ENCODE measurements at places on chromosomes 6 and 20. TPM values are rescaled to one million over a fixed set of nuclear protein-coding genes. Genes with fewer than 3 reads are reported as not detected.

The EPPIN gene
- total RNA-seq = not detected

The TASP1 gene
- 8.2 TPM for total RNA-seq

DNA sequence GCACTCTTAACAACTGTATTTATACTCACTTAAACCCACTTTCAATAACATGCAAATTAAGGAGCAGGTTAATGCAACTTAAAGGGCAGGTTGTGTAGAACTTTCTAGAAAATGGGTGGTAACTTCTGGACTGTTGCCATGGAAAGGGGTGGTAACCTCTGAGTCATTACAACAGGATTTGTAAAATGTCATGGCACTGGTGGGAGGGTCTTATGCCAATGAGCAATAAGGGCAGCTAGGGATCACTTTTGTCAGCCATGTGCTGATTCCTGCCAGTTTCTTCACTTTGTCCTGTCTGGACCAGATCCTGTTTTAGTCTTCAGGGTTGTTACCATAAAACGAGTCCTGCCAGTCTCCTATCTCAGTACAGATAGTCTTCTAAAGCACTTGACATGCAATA lies 560.5 kb upstream of the PTCHD4 start:
- no peak for DNase-seq

GRCh38 chr6:138105880-138106664 lies 1.1 kb downstream of the PERP start:
- DNase-seq = peak; percentile 64

- no peak for DNase-seq
These were observed 30.4 kb upstream of the PI16 start for GRCh38 chr6:36924131-36924530.

The CST4 gene
- 16.1 TPM for total RNA-seq

GRCh38 chr6:40891686-40892085 lies 147.3 kb downstream of the UNC5CL start:
- no peak for DNase-seq

The KIF25 gene
- total RNA-seq = not detected

- DNase-seq = no peak
These were observed 18.5 kb upstream of the IRF4 start for GRCh38 chr6:373031-373430.

GRCh38 chr6:73727114-73727513 lies 31.1 kb downstream of the CD109 start:
- DNase-seq = no peak

The ADGRF1 gene
- total RNA-seq = 52.7 TPM

DNA sequence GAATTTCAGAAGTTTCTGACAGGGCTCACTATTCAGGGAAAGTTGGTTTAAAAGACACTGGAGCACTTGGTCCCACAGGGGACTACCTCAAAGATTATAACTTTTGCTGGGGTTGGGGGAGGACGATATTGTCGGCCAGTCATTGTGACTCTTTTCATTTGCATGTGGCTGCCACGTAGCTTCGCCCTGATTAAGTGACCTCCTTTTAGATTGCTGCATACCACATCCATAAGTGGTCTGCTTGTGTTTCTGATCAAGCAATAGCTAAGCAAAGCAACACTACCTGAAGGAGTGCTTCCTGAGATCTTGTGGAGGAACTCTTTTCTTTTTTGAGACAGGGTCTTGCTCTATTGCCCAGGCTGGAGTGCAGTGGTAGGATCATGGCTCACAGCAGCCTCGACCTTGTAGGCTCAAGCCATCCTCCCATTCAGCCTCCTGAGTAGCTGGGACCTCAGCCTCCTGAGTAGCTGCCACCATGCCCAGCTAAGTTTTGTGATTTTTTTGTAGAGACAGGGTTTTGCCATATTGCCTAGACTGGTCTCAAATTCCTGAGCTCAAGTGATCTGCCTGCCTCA lies 691.3 kb downstream of the EPM2A start:
- DNase-seq = no peak

- no peak for DNase-seq
These were observed 44.3 kb downstream of the MARCKS start for GRCh38 chr6:113901482-113901881.

DNA sequence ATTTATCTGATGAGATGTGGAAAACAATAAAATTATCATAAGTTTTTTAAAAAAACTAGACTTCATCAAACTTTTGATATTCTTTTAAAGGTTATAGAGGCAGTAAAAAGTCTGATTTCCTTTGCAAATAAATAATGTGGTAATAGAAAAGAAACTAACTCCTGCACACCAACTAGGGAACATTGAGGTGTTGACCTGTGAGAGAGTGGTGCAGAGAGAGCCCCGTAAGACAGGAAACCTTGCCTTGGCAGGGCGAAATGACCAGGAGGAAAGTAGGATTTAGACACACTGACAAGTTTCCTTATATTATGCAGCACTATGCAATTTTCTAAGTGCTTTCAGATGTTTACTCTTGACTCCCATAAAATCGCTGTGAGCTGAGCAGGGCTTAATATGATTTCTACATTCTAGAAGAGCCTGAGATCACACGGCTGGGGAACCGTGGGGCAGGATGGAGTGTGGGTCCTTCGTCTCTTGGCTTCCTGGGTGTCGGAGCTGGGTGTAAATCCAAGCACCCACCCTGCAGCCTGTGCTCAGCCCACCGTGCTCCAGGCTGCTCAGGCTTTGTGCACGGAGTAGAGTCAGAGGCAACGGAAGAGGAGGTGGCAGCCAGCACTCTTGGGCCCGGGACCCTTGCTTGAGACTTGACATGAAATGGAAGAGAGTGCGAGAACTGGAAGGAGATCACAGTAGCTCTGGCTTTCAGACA lies 61.3 kb upstream of the FOXQ1 start:
- DNase-seq = no peak

- DNase-seq = no peak
These were observed 4.6 kb downstream of the GUCA1A start for GRCh38 chr6:42177514-42178364.

The BHLHE23 gene
- not detected for total RNA-seq

The PLG gene
- total RNA-seq = not detected

DNA sequence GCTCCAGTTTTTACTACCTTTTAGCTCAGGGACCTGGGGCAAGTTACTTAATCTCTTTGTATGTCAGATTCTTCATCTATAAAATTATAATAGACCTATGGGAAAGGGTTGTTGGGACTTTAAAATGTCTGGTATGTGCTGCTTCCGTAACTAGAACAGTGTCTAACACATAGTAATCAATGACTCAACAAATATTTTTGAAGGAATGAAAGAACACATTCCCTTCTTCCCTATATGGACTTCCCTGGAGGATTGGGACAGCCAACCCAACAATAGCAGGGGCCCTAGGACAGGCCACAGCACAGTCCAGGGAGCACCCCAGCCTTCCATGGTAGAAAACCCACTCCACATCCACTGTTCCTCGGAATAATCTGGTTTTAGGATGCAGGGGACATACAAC lies 50.7 kb upstream of the TPD52L1 start:
- DNase-seq = no peak

DNA sequence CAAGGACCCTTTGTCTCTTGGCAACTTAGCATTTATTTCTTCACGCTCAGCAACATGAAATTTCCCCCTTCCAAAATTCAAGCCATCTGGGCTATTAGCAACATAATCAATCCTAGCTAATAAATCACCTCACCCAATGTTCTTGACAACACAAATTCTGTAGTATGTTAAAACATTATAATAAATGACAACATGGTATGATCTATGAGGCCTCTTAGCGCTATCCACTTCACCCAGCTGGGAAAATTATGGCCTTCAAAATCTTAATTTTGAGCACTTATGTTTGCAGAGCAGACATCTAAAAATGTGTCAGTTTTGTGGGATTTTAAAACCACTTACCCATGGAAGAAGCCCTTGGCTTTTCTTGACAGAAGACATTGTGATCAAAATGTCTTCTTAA lies 181.9 kb downstream of the HDGFL1 start:
- DNase-seq = no peak

- no peak for DNase-seq
These were observed 2.5 kb upstream of the FYN start for GRCh38 chr6:111875741-111876140.

DNA sequence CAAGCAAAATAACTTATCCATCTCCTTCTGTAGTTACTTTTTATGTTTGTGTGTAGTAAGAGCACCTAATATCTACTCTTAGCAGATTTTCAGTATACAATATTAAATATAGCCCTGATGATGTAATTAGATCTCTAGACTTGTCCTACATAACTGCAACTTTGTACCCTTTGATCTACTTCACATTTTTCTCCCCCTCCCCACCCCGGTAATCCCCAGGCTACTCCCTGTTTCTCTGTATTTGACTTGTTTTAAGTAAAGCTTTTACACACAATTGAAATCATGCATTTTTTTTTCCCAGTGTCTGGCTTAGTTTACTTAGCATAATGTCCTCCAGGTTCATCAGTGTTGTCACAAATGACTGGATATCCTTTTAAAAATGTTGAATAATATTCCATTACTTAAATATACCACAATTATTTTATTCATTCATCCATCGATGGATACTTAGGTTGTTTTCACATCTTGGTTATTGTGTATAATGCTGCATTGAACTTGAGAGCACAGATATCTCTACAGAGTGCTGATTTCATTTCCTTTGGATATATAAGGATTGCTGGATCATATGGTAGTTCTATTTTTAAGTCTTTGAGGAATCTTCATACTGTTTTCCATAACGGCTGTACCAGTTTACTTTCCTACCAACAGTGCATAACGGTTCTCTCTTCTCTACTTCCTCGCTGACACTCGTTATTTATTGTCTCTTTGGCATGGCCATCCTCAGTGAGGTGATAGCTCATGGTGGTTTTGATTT lies 212.7 kb downstream of the CDKAL1 start:
- no peak for DNase-seq

The MAP3K5 gene
- 7.2 TPM for total RNA-seq

DNA sequence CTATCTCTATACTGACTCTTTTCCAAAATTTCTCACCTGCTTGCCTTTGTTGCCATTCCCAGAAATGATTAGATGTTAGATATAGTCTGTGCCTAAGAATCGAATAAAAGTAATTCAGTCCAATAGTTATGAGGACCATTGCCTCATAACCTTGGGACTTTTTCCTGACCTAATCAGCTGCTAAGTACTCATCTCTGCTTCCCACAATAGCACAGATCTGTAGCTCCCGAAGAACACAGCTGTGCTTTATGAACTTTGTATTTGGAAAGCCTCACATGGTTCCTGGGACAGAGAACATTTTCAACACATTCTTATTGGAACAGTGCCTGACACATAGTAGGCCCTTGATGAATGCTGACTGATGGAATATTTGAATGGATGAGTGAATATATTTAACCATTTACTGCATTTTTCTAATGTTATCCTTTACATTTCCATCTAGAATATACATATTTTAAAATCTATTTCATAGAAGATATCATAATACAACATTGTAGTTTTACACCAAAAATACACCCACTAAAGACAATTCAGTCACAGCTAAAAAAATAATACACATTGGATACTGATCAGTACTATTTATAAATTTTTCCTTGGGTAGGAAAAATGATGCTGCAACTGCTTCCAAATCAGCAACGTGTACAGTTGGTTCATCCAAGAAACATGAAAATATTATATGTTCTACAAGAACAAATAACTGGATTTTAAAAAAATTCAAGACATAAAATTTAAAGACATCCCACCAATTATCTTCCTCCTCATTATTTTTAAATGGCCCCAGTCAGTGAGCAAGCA lies 53.9 kb downstream of the HS3ST5 start:
- DNase-seq = no peak

GRCh38 chr20:699811-700338 lies 24.3 kb upstream of the SCRT2 start:
- DNase-seq = no peak

GRCh38 chr6:169397684-169398083 lies 144.0 kb upstream of the THBS2 start:
- peak; percentile 40 for DNase-seq

- no peak for DNase-seq
These were observed 74.6 kb downstream of the ISM1 start for GRCh38 chr20:13295637-13296036.

DNA sequence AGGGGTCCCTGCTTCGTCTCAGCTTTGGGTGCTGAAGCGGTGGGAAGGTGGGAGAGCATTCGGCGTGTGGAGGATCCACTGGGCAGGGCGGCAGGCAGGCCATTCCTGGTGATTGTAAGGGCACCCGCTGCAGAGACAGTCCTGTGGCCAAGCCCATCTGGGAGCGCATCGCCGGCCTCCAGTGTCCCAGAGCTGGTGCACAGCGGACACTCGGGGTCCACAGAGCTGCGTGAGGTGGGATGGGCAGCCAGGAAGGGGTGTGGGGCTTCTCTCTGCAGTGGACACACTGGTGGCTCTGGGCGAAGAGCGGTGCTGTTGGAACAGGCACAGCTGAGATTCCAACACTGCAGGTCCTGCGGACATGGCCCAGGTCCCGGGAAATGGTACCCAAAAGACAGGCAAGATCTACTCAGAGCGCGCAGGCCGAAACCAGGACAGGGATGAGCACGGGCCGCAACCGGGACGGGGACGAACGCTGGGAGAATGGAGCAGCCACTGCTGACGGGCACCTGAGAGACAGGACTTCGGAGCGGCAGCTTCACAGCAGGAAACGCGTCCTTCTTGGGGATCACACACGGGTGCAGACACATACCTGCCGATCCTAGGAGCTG lies 188.2 kb downstream of the ERMARD start:
- DNase-seq = no peak

GRCh38 chr20:63520504-63520933 lies at the start of gene PPDPF:
Gene PPDPF (plus strand): TSS chr20:63520765. CDS start chr20:63521309, 544 bp downstream.
- peak; percentile 70 for DNase-seq

The SNX9 gene
- 26.4 TPM for total RNA-seq

The HLA-DRB5 gene
- total RNA-seq = not detected

DNA sequence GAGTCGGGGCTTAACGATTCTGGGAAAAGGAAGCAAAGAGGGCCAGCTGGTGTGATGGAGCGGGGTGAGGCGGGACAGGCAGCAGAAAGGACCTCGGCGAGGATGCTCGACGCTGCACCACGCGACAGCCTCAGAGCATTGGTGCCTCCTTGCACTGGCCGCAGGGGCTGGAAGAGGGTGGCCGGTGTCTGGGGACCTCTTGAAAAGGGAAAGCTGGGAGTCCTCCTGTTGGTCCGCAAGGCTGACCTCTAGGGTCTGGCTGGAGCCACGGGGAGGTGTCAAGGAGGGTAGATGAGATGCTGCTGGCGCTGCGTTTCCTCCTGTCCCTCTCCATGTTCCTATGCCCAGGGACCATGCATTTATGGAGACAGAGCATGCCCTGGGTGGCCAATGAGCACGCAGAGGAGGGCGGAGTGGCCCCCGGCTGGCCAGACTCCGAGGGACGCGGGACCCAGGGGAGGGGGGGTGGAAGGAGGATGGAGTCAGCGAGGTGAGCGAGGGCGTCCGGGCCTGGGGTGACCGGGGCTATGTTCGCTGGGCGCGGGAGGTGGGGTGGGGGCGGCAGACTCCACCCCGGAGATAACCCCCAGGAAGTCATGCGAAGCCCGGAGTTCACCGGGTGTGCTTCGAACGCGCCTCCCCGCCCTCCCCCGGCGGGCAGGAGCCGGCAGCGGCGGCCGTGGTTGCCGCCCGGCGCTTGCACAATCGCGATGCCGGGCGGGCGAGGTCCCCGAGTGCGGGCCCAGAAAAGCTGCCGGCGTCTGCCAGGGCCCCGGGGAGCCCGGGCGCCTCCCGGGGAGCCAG lies at the start of gene CYP24A1:
Gene CYP24A1 (minus strand): TSS at position 334 of the 804 bp plus-strand sequence. CDS start 407 bp downstream, outside the sequence.
- DNase-seq = peak; percentile 94

- no peak for DNase-seq
These were observed 797 bp upstream of the GNRH2 start for GRCh38 chr20:3042625-3043024.
